ENCODE measurements at places on chromosomes 7 and 10.

DNA sequence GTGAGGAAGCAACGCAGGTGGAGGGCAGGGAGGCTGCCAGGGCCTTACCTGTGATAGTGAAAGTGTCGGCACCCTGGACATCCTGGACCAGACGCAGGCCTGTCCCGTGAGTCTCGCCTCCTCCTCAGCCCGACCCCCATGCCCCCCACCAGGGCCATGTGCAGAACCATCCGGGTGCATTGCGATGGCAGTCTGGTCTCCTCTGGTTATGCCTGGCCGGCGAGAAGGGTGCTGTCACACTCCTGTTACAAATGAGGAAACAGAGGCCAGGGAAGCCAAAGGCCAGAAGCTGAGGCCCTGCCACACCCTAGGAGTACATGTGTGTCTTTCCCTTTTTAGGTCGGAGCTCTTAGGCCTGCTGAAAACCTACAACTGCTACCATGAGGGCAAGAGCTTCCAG lies 7.2 kb downstream of the DEPP1 start:
- no peak for DNase-seq

GRCh38 chr7:36305648-36306047 lies 84.0 kb upstream of the ANLN start:
- no peak for DNase-seq

DNA sequence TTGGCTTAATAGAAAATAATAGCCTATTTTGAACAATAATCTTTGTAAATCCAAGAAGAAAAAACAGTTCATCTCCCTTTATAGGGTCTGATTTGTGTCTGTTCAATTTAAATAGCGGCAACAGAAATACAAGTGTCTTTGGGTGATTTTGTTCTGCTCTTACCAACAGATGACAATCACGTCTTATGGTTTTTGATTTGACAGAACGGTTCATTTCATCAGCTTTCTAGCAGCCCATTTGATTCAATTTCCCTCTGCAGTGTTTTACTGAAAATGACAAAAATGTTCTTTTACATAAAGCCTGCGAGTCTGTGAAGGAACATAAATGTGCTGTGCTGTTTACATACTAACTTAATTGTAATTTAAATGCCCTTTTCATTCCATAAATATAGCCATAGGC lies 180.5 kb downstream of the MGMT start:
- DNase-seq: no peak

DNA sequence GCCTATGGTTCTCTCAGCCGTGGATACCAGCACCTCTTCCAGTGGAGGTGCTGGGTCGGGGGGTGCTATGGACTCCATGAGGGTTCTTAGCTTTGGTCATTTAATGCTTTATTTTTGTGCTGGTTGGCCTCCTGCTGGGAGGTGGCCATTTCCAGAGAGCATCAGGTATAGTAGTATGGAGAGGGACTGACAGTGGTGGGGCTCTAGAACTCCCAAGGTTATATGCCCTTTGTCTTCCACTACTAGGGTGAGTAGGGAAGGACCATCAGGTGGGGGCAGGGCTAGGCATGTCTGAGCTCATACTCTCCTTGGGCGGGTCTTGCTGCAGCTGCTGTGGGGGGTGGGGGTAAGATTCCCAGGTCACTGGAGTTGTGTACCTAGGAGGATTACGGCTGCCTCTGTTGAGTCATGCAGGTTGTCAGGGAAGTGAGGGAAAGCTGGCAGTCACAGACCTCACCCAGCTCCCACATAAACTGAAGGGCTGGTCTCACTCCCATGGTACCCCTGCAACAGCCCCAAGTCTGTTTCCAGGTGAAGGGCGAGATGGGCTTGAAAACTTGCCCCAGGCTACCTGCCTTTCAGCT lies 763.2 kb upstream of the LRRTM3 start:
- DNase-seq: no peak

GRCh38 chr10:129613377-129613980 lies 146.4 kb downstream of the MGMT start:
- DNase-seq: no peak

DNA sequence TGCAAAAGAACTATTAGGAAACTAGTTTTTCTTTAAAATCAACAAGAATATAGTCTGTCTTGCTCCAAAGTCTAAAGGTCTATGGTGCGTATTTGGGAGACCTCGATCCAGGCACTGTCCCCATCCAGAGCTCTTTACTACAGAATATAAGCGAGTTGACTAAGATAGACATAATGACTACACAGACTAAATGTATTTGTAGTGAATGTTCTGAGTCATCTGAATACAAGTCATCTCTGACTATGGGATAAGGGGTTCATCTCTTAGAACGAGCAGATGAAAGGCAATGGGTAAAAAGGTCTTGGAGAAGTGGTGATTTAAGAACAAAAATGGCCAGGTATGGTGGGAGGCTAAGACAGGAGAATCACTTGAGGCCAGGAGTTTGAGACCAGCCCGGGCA lies 136.0 kb upstream of the RSU1 start:
- DNase-seq: no peak

- DNase-seq: no peak
Observed at GRCh38 chr10:59593768-59594167, 115.9 kb downstream of the SLC16A9 start.
